ENCODE measurements at places on chromosomes 11 and 22.
A peak's percentile ranks its signal among the peaks of the same experiment; 100 is the strongest.

DNA sequence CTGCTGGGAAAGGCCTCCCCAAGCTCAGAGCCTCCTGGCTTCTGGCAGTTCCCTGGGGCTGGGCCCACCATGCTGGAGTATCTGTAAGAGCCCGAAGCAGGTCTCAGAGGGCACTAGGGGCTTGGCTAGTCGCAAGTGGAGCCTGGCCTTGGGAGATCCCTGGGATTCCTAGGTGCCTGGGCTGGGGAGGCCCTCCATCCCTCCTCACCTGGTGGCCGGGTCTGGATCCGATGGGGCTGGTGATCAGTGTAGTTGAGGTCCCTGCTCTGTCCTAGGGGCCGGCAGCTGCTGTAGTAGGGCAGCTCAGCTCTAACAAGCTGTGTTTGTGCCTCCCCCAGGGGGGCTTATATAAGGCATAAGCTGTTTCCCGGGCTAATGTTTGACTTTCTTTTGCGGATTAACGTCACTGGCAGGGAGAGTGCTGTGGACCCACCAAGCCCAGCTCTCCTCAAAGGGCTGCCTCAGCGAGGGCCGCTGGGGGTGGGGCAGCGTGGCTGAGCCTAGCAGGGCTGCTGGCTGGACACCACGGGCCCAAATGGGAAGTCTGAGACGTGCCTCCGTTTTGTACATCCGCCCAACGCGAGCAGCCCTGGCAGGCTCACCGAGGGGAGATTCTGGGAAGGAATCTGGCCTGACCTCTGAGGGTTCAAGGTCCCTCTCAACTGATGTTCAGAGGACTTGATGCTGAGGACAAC lies at the start of gene SLC22A8:
TSS of gene SLC22A8 (minus strand) at position 321 of the 695 bp plus-strand sequence. CDS start 883 bp downstream, outside the sequence.
- ATAC-seq = no peak

GRCh38 chr11:128324531-128325141 lies 262.7 kb downstream of the ETS1 start:
- ATAC-seq = no peak

DNA sequence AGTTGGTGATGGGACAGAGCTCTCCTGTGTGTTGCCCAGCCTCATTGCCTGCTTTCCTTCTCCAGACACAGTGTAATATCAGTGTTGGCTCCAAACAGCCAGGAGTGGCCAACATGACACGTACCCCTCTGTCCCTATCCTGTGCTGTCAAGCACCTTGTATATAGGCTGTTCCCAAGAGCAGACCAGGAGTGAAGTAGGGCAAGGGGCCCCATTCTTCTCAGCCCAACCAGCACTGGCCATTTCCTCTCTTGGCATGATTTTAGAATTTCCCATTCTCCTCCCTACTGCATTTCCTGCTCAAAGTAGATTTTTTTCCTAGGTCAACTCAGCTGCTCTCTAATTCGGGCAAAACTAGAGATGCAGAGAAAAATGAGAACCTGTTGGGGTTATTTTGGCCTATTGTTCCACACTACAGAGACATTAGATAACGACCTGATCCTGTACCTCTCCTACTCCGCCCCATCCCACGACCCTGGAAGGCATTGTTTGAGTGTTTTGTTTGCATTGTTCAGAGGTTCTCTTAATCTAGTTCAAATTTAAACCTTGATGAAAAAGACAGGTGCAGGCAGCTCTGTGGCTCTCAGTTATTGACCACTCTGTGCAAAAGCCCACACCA lies 95.6 kb downstream of the RASSF10 start:
- peak; percentile 39 for ATAC-seq

DNA sequence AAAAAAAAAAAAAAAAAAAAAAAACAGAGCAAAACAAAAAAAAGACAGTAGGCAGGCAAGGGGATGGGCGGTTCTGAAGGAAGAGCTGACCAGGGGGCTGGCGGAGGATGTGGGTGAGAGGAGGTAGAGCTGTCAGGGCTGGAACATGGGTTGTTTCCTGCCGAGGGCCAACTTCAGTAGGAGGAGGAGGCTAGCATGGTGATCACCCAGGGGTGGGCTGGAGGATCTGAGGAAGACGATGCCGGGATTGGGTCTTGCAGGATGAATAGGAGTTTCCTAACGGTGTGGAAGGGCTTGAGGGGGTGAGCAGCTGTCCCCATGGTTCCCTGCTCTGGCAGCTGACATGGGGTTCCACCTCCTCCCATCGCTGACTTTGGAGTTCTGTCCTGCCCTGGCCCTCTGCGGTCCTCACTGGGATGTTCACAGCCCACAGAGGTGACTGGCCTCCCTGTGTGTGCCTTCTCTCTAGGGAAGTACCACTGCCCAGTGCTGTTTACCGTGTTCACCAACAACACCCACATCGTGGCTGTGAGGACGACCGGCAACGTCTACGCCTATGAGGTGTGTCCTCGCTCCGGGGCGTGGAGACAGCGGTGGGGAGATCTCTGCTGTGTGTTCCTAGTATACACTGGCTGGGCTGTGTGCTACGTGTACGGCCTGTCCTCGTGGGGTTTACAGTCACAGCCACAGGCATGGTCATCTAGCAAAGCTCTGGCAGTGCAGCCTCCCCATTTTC lies 15.2 kb downstream of the PPIL2 start:
- ATAC-seq = no peak

DNA sequence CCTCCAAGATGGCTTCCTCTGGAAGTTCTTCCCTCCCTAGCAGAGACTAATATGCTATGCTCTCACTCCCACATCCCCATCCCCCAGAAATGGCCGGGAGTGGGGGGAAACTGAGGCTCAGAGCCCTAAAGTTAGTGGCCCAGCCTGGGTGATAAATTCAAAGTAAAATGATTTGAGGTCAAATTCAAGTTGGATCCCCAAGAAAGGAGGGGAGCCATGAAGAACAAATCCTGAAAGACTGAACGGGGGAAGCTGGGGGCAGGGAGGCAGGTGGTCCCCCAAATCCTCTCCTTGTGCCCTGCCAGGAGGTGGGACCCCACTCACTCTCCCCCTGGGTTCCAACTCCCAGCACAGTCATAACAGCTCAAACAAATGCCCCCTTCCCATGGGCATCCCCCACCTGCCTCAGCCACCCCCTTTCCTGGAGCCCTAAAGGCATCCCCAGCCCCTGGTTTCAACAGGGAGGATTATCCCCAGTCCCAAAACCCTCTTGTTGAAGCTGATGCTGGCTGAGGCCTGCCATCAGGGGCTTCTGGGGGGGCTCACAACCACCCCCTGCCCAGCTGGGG lies 1.1 kb downstream of the CBX6 start:
- no peak for ATAC-seq

Measured in esophagus mucosa (tissue), 1 donor.